ENCODE measurements at places on chromosomes 5 and 9.

DNA sequence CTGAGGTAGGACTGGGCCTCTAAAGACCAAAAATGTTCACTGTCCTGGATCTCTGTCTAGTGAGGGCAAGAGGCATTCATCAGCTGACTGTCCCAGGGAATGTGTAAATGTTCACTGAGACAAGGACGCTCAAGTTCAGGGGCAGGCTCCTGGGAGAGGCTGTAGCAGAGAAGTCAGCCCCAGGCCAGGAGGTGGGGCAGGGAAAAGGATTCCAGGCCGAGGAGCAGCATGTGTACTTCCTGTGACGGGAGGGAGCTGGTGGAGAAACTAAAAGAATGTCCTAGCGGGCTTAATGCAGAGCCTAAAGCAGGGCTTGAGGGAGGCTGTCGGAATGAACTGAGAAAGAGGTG lies 205.8 kb downstream of the GABBR2 start:
- no peak for DNase-seq

DNA sequence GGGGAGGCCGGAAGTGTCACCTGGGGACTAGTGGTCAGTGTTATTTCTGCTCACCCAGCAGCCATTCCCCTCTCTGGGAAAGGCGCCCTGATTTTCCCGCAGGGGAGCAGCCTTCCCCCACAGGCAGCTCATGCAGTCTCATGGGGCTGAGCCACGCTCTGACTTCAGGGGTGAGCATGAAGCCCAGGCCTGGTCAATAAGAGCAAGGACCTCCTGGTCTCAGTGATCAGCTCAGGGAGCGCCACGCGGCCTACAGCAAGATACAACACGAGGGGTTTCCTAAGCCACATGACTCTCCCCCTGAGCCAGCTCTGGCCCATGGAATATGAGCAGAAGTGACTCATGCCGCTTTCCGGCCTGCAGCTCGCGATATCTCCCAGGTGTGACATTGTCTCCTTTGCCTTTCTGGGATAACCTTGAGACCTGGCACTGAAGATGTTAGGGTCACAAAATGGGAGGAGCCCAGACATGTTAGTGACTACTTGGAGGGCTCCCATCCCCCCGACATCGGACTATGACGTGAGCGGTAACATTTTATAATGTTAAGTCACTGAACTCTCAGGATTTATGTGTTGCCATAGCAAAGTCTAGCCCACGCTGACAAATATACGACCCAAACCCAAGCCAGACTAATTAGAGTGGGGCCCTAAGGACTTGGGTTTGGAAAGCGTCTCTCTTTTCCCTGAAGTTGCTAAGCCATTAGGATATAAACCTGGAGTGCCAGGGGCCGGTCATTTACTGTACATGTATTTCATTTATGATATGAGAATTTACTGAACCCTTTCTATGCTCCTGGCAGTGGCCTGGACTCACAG lies 46.5 kb upstream of the GFPT2 start:
- DNase-seq = no peak

DNA sequence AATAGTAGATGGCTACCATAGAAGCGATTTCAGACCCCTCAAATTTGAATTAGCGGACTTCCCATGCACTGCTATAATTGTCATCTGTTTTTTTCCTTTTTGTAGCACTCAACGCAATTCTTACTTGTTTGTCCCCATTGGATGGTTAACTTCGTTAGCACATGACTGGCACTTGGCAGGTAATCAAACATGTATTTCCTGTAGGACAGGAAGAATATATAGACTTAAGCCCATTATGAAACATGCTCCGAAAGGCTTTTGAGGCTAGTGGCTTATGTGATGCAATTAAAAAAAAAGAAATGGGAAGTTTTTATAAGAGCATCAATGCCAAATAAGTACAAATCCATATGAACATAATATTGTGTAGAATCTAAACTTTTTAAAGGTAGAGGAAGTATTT lies 301.2 kb downstream of the PSAT1 start:
- DNase-seq = no peak

DNA sequence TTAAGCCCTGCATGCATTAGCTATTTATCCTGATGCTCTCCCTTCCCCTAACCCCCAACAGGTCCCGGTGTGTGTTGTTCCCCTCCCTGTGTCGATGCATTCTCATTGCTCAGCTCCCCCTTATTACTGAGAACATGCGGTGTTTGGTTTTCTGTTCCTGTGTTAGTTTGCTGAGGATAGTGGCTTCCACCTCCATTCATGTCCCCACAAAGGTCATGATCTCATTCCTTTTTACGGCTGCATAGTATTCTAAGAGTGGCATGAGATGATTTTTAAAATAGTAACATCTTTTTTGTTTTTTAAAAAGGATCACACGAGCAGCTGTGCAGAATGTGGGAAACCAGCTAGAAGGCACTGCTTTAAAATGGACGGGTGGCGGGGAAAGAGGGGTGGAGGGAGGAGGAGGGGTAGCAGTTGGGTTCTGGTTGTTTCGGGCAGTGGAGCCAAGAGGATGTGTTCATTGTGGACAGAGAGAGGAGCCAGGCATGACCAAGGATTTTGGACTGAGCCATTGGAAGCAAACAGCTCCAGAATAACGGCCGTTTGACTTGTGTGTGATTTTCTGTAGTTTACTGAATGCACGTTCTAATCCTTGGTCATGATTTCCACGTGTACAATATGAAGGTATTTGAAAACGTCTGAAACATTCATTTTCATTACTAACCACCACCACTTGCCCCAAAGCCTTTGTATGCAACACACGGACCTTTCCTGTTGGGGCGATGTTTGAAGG lies 1.7 kb upstream of the TENT4A start:
- DNase-seq = no peak

- no peak for DNase-seq
These were observed 1.2 kb downstream of the SCAMP1 start for GRCh38 chr5:78361631-78361993.

DNA sequence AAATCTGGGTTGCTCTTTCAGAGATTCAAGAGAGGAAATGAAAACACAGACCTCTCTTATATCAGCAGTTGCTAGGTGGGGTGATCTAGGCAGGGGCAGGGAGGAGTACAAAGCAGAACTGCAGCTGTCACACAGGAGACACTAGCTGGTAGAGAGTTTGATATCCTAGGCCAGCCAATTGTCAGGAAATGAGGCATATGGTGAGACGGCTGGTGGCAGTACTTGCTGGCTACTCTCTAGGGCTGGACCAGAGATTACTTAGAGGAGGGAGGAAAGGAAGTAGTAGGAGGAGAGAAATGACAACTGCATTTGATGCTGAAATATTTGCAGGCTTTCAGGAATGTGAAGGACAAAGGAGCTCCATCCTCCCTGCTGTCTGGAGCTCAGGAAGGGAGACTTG lies 113.8 kb downstream of the TRIM32 start:
- DNase-seq = no peak

DNA sequence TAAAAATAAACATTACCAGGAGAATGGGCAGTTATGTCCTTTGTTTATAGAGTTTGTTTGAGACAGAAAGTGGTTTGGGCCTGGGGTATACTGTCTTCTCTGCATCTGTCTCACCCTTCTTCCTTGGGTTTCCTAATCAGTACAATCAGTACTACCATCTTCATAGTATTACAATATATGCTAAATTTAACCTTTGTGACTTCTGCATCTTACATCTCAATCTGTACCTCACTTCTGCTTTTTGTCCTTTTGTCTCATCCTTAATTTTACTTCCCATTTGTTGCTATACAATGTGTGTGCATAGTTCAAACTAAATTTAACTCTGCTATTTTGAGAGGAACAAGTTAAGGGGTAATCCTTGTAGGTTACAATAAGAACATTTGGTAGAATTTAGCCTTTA lies 19.6 kb downstream of the FBXO38 start:
- no peak for DNase-seq

DNA sequence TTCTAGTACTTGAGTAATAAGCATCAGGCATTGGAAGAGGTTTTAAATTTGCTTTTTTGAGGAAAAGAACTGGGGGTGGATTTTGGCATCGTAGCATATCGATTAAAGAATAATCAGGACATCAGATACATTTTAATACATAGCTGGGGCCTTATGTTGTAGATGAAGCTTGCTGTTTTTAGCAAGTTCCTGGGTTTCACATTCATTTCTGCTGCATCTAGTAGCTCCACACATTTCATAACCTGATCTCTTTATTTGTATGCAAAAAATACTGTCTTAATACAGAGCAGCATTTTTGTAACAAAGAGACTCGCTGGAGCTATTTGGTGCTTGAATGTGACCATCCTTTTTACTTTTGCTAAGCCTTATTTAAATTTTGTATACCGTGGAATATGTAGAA lies 28.5 kb downstream of the CD180 start:
- DNase-seq = no peak

- DNase-seq = no peak
These were observed 100.4 kb upstream of the TLE1 start for GRCh38 chr9:81789721-81790120.

GRCh38 chr5:75668445-75668844 lies 48.8 kb downstream of the POC5 start:
- no peak for DNase-seq

GRCh38 chr9:97850746-97851445 lies 2.1 kb upstream of the FOXE1 start:
- no peak for DNase-seq

- no peak for DNase-seq
These were observed 471.5 kb downstream of the ZNF608 start for GRCh38 chr5:124274949-124275348.

GRCh38 chr5:74940782-74941353 lies 74.7 kb upstream of the FAM169A start:
- no peak for DNase-seq

DNA sequence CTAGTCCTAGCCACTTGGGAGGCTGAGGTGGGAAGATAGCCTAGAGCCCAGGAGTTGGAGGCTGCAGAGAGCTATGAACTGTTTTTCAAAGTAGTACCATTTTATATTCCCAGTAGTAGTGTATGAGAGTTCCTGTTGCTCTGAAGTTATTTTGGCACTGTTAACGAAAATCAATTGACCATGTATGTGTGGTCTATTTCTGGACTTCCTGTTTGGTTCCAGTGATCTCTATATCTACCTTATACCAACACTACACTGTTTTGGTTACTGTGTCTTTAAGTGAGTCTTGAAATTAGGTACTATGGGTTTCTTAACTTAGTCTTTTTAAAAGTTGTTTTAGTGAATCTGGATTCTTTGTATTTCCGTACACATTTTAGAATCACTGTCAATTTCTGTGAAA lies 13.6 kb downstream of the SLF1 start:
- no peak for DNase-seq

GRCh38 chr5:74056789-74057164 lies 430.8 kb downstream of the ARHGEF28 start:
- DNase-seq = no peak

DNA sequence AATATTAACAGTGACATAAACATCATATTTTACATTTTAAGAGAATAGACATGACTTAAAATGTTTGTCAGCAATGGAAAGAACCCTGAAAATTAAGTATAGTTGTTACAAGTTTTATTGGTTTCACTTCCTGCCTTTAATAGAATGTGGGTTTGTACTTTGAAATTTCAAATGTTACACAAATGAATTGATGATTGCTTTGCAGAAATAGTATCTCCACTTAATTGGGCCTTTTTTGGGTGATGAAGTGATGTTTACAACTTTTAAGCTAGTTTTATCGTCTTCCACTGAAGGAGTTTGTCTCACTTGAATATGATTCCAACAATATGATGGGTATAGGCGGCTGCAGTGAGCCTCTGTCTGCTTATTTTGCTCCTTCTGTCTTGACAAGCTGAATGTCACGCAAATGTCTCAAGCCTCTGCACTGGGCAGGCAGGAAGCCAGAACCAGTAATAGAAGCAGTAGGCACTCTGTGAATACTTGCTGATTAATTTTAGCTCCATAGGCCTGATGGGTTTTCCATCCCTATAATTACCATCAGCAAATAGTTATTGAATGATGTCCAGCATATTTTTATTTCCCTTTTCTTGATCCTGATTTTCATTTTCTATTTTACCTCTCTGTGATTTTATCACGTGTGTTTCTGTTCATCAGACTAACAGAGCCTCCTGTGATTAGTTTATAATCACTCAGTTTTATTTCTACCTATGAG lies 10.6 kb upstream of the NR3C1 start:
- DNase-seq = no peak

Measured in effector CD4-positive, alpha-beta T cell (primary cell).